ENCODE measurements at places on chromosomes 13 and 19. TPM values are rescaled to one million over a fixed set of nuclear protein-coding genes. Genes with fewer than 3 reads are reported as not detected.

DNA sequence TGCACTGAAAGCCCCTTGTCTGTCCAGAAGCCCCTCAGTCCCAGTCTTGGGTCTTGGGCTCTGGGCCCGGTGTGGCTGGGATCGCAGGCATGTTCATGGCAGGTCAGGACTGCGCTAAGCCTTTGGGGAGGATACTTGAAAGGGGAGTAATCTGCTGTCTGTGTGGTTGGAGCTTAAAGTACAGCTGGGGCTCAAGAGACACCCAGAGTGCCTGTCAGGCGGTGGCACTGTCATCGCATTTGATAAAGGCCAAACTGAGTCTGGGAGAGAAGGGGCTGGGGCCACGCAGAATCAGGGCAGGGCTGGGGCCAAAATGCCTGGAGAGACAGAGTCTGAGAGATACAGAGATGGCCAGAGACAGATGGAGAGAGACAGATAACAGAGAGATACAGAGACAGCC, 4.2 kb upstream of the CILP2 start:
- H3K4me3 ChIP-seq, result no peak overlapping the region
- H3K36me3 ChIP-seq, result no peaks in the 10 kb centered on the region
- no peaks in the 10 kb centered on the region for H3K27me3 ChIP-seq
- H3K27ac ChIP-seq, result no peak overlapping the region
- DNase-seq, result no peak

DNA sequence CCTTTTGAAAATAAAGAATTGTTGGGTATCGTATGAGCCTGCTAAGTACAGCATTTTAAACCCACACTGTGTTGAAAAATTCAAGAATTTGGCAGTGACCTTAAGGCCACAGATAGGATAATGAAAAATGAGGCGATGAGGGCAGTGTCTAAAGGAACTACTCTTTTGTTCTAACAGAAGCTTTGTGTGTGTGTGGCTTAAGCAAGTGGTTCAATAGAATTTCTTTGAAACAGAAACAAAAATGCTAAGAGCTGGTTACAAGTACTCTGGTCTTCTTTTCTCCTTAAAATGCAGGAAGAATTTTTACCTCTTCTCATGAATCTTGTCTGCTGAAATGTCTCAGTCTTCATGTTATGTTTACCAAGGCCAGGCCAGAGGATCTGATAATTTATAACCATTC, 279.5 kb downstream of the ZNF536 start:
- no peak for DNase-seq
- no peak overlapping the region for H3K4me3 ChIP-seq
- H3K4me1 ChIP-seq, result no peaks in the 10 kb centered on the region
- H3K27me3 ChIP-seq, result peaks cover 27% of the 10 kb centered on the region
- H3K36me3 ChIP-seq, result no peaks in the 10 kb centered on the region

Gene ONECUT3
- 1.4 TPM for total RNA-seq

Gene TGFBR3L
- 10.5 TPM for total RNA-seq

Gene TNPO2
- 50.6 TPM for total RNA-seq
